ENCODE measurements at places on chromosomes 7 and 10.
A peak's percentile ranks its signal among the peaks of the same experiment; 100 is the strongest.

- no peak for DNase-seq
These were observed 6.8 kb downstream of the GNGT1 start for GRCh38 chr7:93913197-93913596.

DNA sequence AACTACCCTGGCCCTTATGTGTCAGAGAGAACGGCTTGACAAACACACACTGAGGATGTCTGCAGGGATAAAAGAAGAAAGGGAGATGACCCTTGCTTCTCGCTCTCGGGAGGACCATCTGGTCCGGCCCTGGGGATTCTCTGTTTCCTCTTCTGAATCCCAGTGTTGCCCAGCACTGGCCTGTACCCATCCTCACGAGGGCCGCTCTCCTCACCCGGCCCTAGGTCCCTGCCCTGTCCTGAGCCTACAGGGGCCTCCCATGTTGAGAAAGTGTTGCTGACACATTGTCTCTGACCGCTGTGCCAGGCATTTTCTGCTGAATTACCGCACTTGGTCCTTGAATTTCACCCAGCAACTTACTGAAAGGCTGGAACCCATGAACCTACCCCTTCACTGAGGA is 171.9 kb upstream of the LANCL2 start:
- DNase-seq: no peak

GRCh38 chr10:89280508-89280907 is 21.3 kb upstream of the IFIT2 start:
- no peak for DNase-seq

DNA sequence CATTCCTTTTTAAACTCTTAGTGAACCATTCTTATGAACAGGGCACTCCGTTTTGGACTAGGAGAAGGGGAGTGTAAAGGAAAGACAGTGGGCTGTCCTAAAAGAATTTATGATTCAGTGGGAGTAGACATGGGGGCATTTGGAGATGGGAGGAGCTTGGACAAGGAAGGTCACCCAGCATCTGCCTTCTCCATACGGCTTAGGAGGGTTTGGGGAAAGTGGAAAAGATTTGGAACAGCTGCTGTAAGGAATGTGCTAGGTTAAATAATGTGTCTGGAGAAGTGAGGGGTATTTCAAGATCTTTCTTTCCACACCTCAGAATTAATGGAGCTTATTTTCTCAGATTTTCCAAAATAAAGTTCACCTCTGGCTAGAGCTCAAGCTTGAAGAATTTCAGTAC is 24.0 kb downstream of the SLC35G1 start:
- DNase-seq: no peak

GRCh38 chr7:21260939-21261338 is 166.9 kb upstream of the SP4 start:
- no peak for DNase-seq

GRCh38 chr10:74799721-74800221 is 26.6 kb upstream of the KAT6B start:
- DNase-seq: no peak

GRCh38 chr7:46764100-46764936 is 817.6 kb downstream of the TNS3 start:
- no peak for DNase-seq

GRCh38 chr10:8349610-8350249 is 295.2 kb downstream of the GATA3 start:
- DNase-seq: no peak

DNA sequence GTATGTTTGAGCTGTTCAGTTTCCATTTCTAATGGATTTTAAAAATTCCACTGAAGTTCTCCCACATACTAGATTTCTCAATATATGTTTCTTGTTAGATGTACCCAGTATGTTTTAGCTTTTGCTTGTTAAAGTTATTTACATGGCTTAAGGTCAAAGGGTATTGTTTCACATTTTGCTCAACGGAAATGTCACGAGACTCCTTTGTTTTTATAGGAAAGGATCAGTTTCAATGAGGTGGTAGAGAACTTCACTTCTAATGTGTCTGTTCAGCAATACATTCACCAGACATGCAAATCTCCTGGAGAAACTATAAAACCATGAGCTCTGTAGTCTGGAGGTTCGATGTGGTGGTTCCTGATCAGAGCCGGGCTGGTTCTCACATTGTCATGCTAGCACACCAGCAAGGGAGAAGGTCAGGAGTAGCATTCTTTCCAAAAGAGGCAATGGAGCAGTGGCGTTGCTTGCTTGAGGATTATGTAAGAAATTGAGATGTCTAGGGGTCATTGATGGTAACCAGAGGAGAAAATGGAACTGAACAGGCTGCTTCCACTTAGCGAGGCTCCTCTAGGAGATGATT is 114.0 kb downstream of the RAB18 start:
- DNase-seq: no peak

DNA sequence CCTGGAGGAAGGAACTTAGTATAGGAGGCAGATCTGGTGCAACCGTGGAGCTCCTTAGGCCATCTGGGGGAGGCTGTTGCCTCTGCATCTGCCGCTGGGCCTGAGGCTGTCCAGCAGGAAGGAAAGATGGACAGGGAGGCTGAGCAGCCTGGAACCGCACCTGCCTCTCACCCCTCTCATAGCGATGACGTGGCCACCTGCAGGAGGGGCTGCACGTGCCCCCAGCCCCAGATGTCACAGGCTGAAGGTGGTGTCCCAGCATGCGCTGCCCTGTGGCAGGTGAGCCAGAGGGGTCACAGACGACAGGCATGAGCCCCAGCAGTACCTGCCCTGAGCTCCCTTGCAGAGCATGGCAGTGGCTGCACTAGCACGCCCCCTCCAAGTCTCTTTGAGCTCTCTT is 283.9 kb downstream of the ACTR3B start:
- no peak for DNase-seq

- no peak for DNase-seq
These were observed 43.7 kb downstream of the OSBPL3 start for GRCh38 chr7:24936121-24936824.

GRCh38 chr7:16207321-16207720 is 214.0 kb downstream of the CRPPA start:
- no peak for DNase-seq

DNA sequence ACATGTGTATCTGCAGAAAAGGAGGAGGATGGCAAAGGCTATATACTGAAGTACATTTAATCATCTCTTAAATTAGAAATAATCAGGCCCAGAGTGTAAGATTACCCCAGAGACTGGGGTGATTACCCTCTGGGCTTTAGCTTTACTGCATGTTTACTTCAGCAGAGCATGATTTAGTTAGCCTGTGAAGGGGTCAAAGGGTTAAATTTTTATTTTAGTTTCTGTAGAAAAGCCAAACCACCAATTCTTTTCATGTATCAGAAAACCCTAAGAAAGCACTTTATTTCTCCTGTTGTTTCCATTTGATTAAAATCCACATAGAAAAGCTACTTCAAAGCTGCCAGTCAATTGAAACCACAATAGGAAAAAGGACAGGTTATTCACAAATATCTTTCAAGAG is 101.5 kb upstream of the LSM8 start:
- no peak for DNase-seq

DNA sequence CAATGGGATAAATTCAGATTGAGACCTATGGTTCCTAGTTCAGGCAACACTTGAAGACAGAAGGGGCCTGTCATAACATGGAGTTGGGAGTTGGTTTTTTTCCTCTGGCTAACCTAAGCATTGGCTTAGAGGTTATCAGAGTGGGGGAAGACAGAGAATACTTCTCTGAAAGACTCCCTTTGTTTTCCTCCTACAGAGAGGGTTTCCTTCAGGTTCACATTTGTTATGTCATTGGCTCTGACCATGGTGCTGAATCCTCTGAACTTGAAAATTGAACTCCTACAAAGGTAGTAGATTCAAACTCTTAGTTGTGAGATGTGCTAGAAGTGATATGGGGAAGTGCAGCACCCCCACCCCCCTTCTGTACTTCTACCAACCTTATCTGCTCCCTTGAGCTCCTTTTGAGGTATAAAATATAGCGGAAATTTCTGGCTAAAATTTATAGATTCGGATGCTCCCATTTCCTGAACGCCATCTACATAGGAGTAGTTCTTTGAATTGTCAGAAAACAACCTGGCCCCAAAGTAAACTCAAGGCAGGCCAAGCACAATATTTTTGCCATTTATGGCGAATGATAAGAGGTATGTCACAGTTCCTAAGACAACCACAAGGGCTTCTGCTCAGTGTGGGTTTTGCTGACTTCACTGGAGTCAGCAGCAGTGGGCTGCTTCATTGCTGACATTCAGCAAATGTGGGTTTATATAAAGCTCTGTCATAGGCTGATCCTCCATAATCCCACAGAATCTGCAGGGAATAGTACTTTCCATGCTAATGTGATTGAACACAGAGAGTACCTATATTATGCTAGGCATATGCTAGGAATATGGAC is 131.6 kb upstream of the KLF14 start:
- DNase-seq: peak; percentile 83
